T-helper 22 cell (primary cell): ENCODE measurements at places on chromosomes 1 and 21.
A peak's percentile ranks its signal among the peaks of the same experiment; 100 is the strongest.

- no peak for DNase-seq
Observed at GRCh38 chr1:100657876-100658715, 61.4 kb upstream of the VCAM1 start.

DNA sequence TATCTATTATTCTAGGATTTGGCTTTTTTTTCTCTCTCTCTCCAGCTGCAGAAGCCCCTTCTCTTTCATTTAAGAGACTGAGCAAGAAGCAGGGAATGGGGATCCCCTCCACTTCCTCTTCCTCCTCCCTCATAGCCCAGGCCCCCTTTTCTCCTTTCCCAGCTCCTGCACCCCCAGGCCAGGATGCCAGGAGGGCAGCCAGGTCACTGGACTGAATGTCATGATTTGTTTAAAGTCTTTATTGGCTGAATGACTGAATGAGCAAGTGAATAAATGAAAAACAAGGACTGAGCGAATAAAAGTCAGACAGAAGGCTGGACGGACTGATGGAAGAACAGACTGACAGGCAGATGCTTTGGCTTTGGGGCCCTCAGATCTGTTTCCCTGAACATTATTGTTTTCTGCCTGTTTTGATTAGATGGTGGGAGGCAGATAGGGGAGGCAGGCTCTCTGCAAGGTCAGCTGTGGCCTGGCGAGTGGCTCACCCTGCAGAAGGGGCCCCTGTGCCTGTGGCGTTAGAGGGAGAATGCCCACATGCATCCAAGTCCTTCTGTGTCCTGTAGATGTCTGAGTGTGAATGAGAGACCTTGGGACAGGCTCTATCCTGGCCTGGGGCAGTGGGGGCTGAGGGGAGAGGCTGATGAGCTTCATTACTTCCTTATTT lies 20.3 kb upstream of the ADGRB2 start:
- no peak for DNase-seq

- DNase-seq, result no peak
Observed at GRCh38 chr21:44855572-44855971, 17.9 kb downstream of the PTTG1IP start.

- no peak for DNase-seq
Observed at GRCh38 chr1:247064304-247064703, 14.3 kb downstream of the ZNF670 start.

DNA sequence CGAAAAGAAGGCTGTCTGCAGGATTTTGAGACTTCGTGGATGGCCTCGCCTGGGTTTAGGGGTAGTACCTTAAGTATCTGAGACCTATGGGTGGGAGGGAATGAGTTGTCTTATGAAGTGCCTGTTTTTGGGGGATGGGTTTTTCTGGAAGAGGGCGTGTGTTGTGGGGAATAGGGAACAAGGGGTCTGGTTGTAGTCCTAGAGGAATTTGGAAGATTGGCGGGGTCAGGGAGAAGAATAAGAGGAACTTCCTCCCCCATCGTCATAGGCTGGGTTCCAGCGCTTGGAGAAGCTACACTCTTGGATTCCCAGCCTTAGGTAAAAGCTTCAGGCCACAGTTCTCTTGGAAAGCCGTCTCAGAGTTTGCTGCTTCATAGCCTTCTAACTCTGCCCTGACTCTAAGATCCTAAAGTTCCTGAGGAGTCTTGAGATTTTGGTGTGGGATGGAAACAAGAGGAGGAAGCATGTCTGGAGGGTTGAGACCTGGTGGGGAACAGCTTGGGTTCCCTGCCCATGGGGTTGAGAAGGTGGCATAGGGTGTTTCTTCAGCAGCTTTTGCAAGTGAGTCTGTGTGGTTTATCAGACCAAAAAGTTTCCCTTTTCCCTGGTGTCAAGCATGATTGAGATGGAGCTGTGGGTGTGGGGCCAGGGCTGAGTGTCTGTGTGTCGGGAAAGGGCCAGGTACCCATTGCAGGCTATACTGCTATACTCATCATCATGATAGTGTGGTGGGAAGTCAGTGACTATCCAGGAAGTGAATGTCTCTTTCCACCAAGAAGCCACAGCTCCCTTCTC lies 1.8 kb downstream of the VANGL2 start:
- no peak for DNase-seq

GRCh38 chr1:12314333-12314903 lies 84.6 kb downstream of the VPS13D start:
- no peak for DNase-seq

GRCh38 chr1:108016451-108016920 lies 51.5 kb upstream of the VAV3 start:
- DNase-seq, result no peak

- no peak for DNase-seq
Observed at GRCh38 chr1:75475696-75476095, 135.2 kb downstream of the SLC44A5 start.

DNA sequence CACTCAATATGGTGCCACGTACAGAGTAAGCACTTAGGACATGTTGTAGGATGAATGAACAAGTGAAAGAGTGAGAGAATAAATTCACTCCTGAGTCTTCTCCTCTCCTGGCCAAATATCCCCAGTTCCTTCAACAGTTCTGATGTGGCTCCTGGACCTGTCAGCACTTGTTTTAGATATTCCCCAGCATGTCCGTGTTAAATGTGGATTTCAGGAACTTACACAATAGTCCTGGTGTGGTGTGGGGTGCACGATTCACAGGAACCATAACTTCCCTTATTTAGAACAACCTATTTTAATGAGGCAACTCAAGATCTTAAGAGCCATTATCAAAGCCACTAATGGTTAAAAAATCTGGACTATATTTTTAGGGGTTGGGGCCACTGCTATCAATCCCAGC lies 39.0 kb upstream of the MYSM1 start:
- DNase-seq, result no peak

- DNase-seq, result peak; percentile 92
Observed at GRCh38 chr1:159923203-159924024, 1.9 kb downstream of the TAGLN2 start.

GRCh38 chr1:25431955-25432719 lies 1.4 kb downstream of the MACO1 start:
- DNase-seq, result no peak

DNA sequence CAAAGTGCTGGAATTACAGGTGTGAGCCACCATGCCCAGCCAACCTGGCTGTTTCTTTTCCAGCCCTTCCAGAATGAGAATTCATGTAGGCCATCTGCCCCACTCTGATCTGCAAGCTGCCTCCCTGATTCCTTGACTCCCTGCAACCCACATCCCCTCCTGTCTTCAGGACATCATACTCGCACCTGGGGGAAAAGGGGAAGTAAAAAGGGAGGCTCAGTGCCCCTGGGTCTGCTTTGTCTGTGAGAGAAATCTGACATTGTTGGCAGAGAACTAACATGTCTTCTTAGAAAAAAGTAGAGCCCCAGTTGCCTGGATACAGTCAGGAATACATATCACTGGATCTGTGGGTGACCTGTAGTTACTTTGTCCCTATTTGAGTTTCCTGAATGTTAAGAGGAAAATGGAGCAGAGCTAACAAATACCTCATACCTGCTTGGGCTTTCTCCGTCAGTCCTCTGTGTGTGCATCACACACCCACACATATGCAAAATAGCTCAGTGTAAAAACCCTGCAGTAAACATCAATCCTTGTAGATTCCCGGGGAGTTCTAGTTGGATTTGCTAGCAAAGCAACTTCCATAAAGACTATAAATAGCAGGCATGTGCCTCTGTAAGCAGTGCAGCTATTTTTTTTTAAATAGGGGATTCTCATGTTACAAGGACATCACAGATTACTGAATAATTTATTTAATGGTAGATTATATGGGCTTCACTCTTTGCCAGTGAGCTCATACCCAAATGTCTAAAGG lies 62.9 kb downstream of the TEX35 start:
- DNase-seq, result no peak

- no peak for DNase-seq
Observed at GRCh38 chr1:74690909-74691308, 17.3 kb upstream of the ERICH3 start.

DNA sequence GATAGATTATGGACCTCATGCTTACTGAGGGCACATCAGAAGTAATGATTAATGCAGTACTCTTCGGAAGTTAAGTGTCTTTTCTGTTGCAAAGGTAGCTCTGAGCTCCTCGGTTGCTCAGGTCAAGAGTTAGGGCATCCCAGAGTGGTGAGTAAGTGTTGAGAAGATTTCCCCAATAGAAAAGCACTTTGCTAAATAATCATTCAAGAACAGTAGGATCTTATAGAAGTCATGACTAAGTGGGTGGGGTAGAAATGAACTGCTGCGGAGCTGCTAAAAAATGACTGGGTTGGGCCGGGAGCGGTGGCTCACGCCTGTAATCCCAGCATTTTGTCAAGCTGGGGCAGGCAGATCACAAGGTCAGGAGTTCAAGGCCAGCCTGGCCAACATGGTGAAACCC lies 648.6 kb upstream of the CAMK1G start:
- no peak for DNase-seq

GRCh38 chr21:45824546-45825215 lies 156.9 kb upstream of the COL6A1 start:
- DNase-seq, result no peak
